ENCODE measurements at places on chromosomes 2 and 18. TPM values are rescaled to one million over a fixed set of nuclear protein-coding genes. Genes with fewer than 3 reads are reported as not detected.

HOXD4 gene
- total RNA-seq: not detected

PRR30 gene
- total RNA-seq: not detected

LHCGR gene
- not detected for total RNA-seq

MAPK4 gene
- total RNA-seq: not detected

NAT8 gene
- not detected for total RNA-seq

HOXD9 gene
- not detected for total RNA-seq

WIPF1 gene
- 377 TPM for total RNA-seq

MAP4K3 gene
- 31.3 TPM for total RNA-seq

FAP gene
- not detected for total RNA-seq

SKA1 gene
- 0.66 TPM for total RNA-seq

GPATCH11 gene
- total RNA-seq: 18.2 TPM

MSTN gene
- total RNA-seq: not detected

LMAN1 gene
- total RNA-seq: 48.8 TPM

OTOS gene
- total RNA-seq: not detected

TNFRSF11A gene
- 0.41 TPM for total RNA-seq

IMPA2 gene
- total RNA-seq: 11.7 TPM

GPR45 gene
- not detected for total RNA-seq

NEUROD1 gene
- total RNA-seq: not detected

PPM1B gene
- total RNA-seq: 80.8 TPM

PSMA8 gene
- 1.0 TPM for total RNA-seq

STAT4 gene
- 62.1 TPM for total RNA-seq

AGBL5 gene
- total RNA-seq: 17.5 TPM

DAW1 gene
- not detected for total RNA-seq

RGPD4 gene
- not detected for total RNA-seq

CXCR4 gene
- total RNA-seq: 2,047 TPM

C2orf80 gene
- total RNA-seq: not detected

ANKRD23 gene
- total RNA-seq: 9.8 TPM

TSPYL6 gene
- total RNA-seq: not detected

FER1L5 gene
- not detected for total RNA-seq

IRS1 gene
- 11.9 TPM for total RNA-seq

FOXI3 gene
- not detected for total RNA-seq

SEMA4C gene
- 0.94 TPM for total RNA-seq
